ENCODE measurements at places on chromosomes 1 and 21.

- no peak for DNase-seq
These were observed 543 bp upstream of the EPHB2 start for GRCh38 chr1:22709891-22710700.

DNA sequence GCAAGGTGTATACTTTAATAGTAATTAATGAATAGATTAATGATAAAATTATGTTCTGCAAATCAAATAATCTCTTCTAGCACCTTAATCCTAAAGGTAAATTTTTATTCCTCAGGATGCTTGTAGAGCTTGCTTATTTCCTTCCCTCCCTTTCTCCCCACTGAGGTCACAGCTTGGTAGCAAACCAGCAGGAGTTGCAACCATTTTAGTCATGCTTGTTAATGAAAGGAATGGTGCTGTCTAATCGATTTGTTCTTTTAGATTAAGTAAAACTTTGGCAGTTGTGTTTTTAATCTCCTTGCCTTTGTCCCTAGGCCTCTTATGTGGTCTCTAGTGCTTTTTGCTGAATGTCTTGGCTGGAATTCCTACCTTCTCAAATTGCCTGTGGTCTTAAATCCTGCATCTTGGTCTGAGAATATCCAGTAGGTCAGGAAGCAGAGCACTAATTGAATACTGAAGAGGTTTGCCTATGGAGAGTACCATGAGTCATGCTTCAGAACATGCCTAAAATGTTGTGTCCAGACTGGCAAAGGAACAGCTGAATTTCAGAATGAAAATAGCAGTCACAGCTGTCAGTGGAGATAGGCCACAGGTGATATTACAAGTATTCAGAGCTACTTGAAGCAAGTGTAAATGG is 36.3 kb upstream of the RWDD3 start:
- no peak for DNase-seq

GRCh38 chr1:17009706-17010105 is 2.0 kb downstream of the ATP13A2 start:
- DNase-seq = no peak

GRCh38 chr1:91490501-91490900 is 10.2 kb upstream of the CDC7 start:
- DNase-seq = no peak

DNA sequence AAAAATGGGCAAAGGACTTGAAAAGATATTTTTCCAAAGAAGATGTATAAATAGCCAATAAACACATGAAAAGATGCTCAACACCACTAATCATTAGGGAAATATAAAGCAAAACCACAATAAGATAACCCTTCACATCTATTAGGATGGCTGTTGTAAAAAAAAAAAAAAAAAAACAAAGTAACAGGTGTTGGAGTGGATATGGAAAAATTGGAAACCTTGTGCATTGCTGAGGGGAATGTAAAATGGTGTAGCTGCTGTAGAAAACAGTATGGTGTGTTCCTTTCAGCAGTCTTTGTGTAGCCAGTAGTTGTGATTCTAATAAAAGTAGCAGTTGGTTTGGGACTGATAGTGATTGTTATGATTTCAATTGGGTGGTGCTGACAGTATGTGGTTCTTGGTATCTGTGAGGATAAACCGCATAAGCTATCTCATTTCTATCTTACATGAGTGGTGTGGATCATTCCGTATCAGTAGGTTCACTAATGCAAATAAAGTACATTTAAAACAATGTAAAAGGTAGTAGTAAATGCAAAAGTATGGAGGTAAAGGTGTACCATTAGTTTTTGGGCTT is 19.9 kb downstream of the MAN1A2 start:
- DNase-seq = no peak

DNA sequence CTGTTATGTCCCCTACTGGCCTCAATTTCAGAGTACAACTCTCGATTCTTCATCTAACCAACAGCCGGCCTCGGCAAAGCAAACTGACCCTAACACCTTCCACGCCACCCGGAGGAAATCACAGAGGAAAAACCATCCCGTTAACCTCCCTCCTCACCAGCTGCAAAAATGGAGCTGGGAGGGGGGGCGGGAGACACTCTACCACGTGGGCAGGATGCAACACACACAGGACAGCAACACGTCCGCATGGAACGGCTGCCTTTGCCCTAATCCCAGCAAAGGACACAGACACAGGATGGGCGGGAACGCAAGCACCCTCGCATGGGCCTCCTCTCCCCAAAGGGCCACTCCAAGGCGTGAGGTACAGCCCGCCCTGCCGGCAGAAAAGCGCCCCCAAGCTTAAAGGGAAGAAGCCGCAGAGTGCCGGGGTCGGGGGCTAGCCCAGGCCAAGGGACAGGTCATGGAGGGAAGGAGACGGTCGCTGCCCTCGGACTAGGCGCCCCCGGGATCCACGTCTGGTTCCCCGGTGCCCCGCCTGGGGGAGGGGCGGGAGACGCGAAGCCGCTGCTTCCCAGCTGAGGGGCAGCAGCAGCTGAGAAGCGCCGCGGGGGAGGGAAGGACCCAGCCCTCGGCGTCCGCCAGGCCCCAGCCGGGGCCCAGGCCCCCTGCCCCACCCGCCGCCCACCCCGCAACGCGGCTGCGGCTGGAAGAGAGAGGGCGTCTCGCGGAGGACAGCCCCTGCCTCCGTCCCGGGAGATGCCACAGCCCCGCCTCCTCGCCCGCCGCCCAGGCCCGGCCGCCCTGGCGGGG is 590 bp downstream of the FOXJ3 start:
- peak; percentile 67 for DNase-seq

DNA sequence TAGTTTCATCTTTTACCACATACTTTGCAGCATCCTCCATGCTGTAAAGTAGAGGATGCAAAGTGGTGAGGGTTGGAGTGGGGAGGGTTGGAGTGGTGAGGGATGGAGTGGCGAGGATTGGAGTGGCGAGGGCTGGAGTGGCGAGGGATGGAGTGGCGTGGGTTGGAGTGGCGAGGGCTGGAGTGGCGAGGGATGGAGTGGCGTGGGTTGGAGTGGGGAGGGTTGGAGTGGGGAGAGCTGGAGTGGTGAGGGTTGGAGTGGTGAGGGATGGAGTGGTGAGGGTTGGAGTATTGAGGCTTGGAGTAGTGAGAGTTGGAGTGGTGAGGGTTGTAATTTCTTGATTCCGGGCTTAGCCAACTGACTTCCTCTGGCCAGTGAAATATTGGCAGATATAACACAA is 618.3 kb downstream of the MRPL39 start:
- no peak for DNase-seq

DNA sequence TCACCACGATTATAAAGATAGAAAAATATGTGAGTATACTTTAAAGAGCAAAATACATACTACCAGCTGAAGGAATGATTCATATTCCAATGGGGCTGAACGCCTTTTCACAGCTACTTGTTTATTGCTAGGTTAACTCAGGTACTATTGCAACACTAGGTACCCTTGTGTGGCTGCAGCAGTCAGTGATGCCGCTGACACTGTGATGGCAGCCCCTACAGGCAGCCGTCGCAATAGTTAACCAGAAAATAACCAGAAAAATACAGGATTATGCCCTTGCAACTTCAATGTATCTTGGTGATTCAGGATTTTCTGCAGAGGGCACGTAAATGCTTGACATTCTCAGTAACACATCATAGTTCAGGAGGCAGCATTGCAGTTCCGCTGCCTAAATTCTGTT is 1.6 kb upstream of the MARK1 start:
- no peak for DNase-seq

GRCh38 chr21:34020005-34020847 is 53.2 kb upstream of the MRPS6 start:
- DNase-seq = no peak

GRCh38 chr1:177915641-177916040 is 54.2 kb downstream of the SEC16B start:
- DNase-seq = no peak

GRCh38 chr1:223820515-223820858 is 25.3 kb downstream of the TP53BP2 start:
- DNase-seq = no peak

DNA sequence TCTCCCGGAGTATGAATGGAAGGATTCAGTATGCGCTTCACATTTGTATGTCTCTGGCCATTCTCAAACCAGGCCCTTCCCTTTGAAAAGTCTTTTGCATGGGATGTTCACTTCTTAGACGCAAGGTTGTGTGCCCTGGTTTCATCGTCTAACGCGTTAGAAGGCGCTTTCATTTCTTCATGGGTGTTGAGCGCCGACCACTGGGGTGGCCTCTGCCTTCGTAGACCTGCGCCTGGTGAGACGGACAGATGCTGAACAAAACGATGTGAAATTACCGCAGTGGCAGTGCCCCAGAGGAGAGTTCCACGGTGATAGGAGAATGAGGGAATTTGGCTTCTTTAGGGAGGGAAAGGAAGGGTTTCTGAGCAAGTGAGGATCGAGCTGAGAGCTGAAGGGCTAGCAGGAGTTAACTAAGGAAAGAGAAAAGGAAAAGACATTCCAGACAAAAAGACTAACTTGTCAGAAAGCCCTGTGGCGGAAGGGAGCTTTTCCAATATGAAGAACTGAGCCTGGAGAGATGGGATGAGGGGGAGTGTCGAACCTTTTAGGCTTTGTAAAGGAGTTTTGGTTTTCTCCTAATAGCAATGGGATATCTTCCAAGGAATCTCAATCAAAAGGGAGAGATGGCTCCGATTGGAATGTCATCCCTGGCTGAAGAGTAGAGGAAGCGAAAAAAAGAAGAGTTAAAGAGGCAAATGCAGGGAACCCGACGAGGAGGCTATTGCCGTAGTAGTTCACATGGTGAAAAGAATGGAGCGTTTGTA is 951 bp downstream of the GGPS1 start:
- no peak for DNase-seq

GRCh38 chr21:45320261-45321025 is 32.7 kb upstream of the POFUT2 start:
- peak; percentile 77 for DNase-seq

All from ascending aorta (tissue), 2 donors.